Uterus (tissue), 4 donors: ENCODE measurements at places on chromosomes 12 and 14. TPM values are rescaled to one million over a fixed set of nuclear protein-coding genes. Genes with fewer than 3 reads are reported as not detected.

The CFAP54 gene
- 5.2 TPM for total RNA-seq

DNA sequence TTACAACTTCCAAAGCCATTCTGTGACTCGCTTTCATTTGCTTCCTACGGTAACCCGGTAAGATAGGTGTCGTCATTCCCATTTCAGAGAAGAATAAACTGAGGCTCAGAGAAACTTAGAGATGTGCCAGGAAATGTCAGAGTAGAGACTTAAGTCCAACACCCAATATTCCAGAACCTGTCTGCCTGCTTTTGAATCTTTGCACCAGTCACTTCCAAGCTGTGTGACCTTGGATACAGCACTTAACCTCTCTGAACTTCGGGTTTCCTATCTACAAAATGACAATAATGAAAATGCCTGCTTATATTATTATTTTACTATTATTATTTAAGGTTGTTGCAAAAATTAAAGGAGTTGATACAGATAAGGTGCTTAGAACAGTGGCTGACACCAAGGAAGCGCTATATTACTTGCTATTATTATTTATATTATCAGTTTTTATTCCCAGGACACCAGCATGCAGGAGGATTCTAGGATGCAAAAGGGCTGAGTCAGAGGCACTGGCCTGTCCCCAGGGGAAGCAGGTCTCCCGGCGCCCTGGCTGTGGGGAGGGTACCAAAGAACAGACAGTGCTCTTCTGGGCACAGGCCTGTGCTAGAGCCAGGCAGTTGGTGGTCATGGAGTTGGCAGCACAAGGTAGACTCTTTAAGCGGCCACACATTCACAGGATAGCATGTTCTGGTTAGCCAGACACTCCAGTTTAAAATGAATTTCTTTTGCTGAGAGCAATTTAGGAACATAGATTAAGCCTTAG, 5.4 kb downstream of the HSPB8 start:
- no peak for DNase-seq
- no peaks in the 10 kb centered on the region for H3K36me3 ChIP-seq
- H3K4me1 ChIP-seq: no peaks in the 10 kb centered on the region
- H3K27me3 ChIP-seq: no peaks in the 10 kb centered on the region
- peak overlapping the region; percentile 82 for H3K27ac ChIP-seq
- H3K4me3 ChIP-seq: no peak overlapping the region

The KRT6B gene
- total RNA-seq: not detected

DNA sequence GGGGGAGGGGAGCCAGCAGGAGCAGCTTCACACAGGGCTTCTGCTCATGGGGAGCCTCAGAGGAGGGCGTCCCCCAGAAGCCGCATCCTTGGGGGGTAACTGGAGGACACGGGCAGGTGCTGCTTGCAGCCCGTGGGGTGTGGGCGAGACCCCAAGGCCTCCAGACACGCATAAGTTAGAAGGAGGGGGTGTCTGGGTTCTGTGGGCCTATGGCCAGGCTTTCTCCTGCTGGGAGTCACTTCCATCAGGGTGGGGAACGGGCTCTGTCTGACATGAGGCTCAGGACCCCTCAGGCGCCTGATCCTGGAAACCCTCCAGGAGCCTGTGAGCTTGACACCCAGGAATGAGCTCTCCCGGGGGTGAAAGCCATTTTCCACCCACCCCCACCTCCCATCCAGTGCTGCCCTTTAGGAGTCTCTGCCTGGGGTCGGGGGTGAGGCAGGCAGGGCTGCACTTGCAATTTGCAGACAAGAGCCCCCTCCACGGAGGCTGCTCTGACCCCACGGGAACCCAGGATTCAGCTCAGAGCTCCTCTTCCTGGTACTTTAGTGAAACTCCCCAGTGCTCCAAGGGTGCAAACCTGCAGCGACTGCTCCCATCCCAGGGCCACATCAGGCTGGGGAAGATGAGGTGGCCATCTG, 325.7 kb downstream of the ADGRD1 start:
- H3K4me3 ChIP-seq: no peak overlapping the region
- H3K36me3 ChIP-seq: no peaks in the 10 kb centered on the region
- H3K27ac ChIP-seq: no peak overlapping the region
- no peak for DNase-seq
- H3K27me3 ChIP-seq: no peaks in the 10 kb centered on the region
- no peaks in the 10 kb centered on the region for H3K4me1 ChIP-seq

- H3K36me3 ChIP-seq: no peaks in the 10 kb centered on the region
- H3K4me3 ChIP-seq: no peak overlapping the region
- no peaks in the 10 kb centered on the region for H3K27me3 ChIP-seq
- H3K4me1 ChIP-seq: no peaks in the 10 kb centered on the region
- no peak for DNase-seq
- no peak overlapping the region for H3K27ac ChIP-seq
These were observed 18.1 kb downstream of the PPM1H start for GRCh38 chr12:62916632-62917425.

DNA sequence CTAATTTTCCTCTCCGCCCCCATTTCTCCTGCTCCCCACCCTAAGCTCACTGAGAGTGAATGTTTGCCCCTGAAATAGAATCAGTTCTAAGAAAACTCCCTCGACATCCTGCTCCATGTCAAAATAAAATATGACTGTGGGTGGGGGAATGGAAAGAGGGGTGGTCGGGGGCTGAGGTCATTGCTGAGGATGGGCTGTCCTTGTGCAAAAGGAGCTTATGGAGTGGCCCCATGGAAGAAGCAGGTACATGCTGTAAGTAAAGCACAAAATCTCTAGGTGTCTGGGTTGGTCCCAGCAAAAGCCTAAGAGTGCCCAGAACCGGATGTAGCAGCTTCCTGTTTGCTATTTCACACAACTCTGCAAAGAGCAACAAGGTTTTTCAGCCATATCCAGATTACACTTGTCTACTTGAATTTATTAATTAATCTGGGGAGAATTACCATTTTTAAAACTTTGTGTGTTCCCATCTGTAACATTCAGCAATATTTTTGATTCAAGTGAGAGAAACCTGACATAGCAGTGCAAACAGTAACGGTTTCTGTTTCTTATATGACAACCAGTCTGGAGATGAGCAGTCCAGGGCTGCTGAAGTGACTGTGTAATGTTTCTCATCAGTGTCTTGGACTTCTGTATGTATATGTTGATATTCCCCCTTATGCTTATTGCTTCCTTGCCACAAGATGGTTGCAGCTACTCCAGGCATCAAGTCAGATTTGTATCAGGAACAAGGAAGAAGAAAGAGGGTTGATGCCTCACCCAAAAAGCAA, 40.4 kb upstream of the GZMB start:
- no peak for DNase-seq
- no peak overlapping the region for H3K27ac ChIP-seq
- no peaks in the 10 kb centered on the region for H3K4me1 ChIP-seq

DNA sequence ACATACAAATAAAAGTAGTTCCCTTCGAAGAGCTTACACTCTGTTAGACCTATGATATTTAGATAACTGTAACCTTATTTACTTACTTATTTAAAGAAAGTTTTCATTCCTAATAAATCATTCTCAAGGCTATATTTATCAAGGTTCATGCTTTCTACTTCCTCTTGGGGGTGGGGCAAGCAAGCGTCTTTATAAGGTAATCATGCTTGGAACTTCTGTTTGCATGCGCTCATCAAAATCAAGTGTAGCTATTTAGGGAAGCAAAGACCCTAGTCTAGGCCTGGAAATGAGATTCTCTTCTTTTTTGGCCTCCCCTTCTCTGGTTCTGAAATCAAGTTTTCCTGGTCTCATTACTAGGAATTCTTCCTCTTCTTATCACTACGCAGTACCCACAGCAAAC, 766 bp downstream of the RERG start:
- H3K27me3 ChIP-seq: no peaks in the 10 kb centered on the region
- no peaks in the 10 kb centered on the region for H3K4me1 ChIP-seq
- DNase-seq: peak; percentile 82
- no peaks in the 10 kb centered on the region for H3K36me3 ChIP-seq

The PAPLN gene
- 33.5 TPM for total RNA-seq

The TRPV4 gene
- total RNA-seq: 0.55 TPM

DNA sequence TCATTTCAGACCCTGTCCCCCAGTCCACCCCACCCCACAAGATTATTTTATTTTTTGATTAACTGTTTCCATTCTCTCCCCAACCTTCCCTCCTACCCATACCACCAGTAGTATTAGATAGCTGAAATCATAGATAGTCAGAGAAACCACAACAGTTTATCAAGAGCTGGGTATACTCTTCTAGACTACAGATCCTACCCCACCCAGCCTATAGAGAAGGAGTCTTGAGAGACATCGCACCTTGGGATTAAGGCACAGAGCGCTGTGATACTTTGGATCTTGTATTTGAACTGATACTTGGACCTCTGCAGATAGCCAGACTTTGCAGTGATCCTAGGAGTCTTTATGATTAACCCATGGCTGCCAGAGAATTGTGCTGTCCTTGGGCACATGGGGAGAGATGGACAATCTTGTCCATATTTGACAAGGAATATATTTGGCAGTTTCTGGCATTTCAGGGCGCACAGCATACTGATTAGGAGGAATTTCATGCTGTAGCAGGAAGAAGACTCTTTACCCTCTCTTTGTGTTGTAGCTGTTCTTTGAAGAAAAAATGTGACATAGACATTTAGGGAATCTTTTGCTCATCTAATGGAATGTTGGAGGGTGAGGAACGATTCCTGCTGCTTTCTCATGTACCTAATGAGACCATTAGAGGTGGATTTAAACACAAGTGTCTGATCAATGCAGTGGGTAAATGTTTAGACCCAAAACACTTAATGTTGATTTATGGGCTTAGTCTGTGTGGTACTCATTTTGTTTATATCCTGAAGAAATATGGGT, 982 bp downstream of the RBMS2 start:
- peak overlapping the region; percentile 88 for H3K27ac ChIP-seq
- H3K27me3 ChIP-seq: no peaks in the 10 kb centered on the region
- H3K4me3 ChIP-seq: peak overlapping the region; percentile 82
- DNase-seq: no peak

The ESRRB gene
- not detected for total RNA-seq

GRCh38 chr12:91628656-91629055, 446.0 kb upstream of the DCN start:
- no peaks in the 10 kb centered on the region for H3K4me1 ChIP-seq
- no peak overlapping the region for H3K27ac ChIP-seq
- DNase-seq: no peak
- H3K27me3 ChIP-seq: no peaks in the 10 kb centered on the region

- H3K27me3 ChIP-seq: no peaks in the 10 kb centered on the region
- peaks cover 9% of the 10 kb centered on the region for H3K4me1 ChIP-seq
- no peak for DNase-seq
- no peaks in the 10 kb centered on the region for H3K36me3 ChIP-seq
- H3K4me3 ChIP-seq: no peak overlapping the region
These were observed 234.4 kb downstream of the CACNA1C start for GRCh38 chr12:2287151-2287550.

DNA sequence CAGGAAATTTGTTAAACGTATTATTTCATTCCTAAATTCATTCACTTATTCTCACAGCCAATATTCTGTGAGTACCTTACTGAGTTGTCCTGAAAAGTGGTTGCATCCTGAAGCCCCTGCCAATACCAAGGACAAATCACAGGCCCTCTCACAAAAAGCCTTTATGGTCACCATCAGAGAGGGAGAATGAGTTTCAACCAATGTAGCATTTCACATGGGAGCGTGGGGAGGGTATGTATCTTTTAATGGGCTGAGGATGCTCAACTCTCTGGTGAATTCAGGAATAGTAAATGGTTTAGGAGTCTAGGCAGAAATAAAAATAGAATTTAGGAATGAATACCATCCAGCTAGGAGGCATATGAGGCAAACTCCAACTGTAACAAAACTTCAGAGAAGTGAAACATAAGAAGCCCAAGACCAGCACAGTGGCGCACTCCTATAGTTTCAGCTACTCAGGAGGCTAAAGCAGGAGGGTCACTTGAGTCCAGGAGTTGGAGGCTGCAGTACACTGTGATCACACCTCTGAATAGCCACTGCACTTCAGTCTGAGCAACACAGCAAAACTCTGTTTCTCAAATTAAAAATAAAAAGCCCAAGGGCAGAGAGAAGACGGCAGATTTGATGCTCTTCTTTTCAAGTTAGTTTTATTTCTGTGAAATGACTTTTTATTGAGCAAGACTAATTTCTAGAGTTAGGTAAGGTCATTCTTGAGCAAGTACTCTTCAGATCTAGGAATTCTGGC, 142.7 kb downstream of the HMGA2 start:
- DNase-seq: no peak
- no peak overlapping the region for H3K27ac ChIP-seq
- H3K27me3 ChIP-seq: no peaks in the 10 kb centered on the region
- H3K4me1 ChIP-seq: no peaks in the 10 kb centered on the region
- no peaks in the 10 kb centered on the region for H3K36me3 ChIP-seq
- H3K4me3 ChIP-seq: no peak overlapping the region

The TCHP gene
- total RNA-seq: 5.9 TPM

DNA sequence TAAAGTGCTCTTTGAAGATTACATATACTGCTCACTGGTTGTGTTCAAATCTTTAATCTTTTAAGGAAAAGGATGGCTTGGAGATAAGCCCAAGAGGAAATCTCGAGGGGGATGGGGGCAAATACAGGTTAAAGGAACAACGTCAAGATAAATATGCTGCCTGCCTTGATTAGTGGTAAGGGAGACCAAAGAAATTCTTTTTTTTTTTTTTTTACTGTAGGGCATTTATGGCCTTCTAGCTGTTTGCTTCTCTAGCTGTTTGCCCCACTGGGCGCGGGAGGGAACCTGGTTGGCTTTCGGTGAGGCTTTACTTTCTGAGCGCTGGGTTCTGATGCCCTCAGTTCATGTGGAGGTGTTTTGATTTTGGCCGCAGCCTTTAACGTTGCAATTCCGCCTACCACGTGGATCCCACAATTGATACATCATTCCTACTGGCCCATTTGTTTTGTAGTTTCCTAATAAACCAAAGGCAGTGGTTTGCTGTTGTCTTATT, 5.7 kb downstream of the CCND2 start:
- peak overlapping the region; percentile 99 for H3K27ac ChIP-seq
- H3K27me3 ChIP-seq: no peaks in the 10 kb centered on the region
- H3K36me3 ChIP-seq: no peaks in the 10 kb centered on the region
- no peak overlapping the region for H3K4me3 ChIP-seq
- no peak for DNase-seq

- H3K36me3 ChIP-seq: no peaks in the 10 kb centered on the region
- H3K27ac ChIP-seq: no peak overlapping the region
- no peak overlapping the region for H3K4me3 ChIP-seq
- H3K4me1 ChIP-seq: no peaks in the 10 kb centered on the region
- no peak for DNase-seq
- no peaks in the 10 kb centered on the region for H3K27me3 ChIP-seq
These were observed 21.5 kb downstream of the AMN start for GRCh38 chr14:102943979-102944378.

The UBR7 gene
- total RNA-seq: 55.2 TPM

DNA sequence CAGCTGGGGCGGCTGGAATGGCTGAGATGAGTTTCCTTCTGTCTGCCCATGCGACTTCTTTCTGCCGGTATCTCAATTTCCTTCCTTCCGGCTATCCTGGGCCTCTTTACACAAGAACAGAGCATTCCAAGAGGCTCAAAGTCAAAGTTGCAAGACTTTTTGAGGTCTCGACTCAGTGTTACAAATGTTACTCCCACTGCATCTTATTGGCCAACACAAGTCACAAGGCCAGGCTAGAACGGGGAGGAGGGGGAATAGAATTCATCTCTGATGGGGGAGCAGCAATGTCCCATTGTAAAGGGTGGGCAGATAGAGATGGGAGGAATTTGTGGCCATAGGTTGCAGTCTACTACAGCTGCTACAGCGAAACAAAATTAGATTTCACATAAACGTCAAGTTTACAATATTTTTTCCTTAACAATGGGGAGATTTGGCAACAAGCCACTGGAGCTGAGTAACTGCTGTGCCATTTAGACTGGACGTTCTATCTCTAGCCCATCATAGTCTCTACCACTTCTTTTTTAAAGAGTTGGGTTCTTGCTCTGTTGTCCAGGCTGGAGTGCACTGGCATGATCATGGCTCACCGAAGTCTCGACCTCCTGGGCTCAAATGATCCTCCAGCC, 9.5 kb upstream of the NYNRIN start:
- no peak overlapping the region for H3K27ac ChIP-seq
- DNase-seq: no peak
- no peak overlapping the region for H3K4me3 ChIP-seq
- no peaks in the 10 kb centered on the region for H3K27me3 ChIP-seq
- H3K4me1 ChIP-seq: no peaks in the 10 kb centered on the region
- no peaks in the 10 kb centered on the region for H3K36me3 ChIP-seq
